ENCODE measurements at places on chromosomes 6 and 20.

- DNase-seq = no peak
Measured at GRCh38 chr6:161101517-161101916, 109.9 kb downstream of the MAP3K4 start.

GRCh38 chr6:121732641-121733040, 297.2 kb downstream of the GJA1 start:
- DNase-seq = no peak

DNA sequence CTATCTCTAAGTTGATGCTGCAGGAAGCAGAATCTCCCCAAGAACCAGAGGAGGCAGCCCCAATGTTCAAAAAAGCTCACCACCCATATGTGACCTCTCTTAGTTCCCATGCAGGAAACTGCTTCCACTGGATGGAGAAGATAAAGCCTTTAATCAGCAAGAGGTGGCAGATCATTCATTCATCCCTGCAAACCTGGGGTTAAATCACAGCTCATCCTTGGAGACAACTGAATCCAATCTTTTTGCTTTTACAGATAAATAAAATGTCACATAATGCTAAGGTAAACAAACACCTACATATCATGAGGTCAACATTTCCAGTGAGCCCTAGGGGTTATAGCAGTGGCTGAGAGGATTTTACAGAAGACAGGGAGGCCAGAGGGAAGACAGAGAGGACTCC, 112.7 kb upstream of the CD93 start:
- DNase-seq = no peak

DNA sequence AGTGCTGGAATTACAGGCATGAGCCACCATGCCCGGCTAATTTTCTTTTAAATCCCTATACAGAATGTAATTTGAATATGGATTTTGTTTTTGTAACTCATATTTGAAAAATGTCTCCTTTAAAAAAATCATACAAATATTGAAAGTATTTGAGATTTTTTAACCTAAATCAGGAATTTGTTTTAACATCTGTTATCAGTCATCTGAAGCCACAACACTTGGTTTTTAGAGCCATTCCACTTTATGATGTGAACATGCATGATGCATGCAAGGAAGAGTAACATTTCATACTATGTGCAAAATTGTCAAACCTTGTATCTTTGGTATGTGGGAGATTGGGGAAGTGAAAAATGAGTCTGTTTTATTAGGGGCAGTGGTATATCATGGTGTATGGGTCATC, 124.5 kb upstream of the AHI1 start:
- no peak for DNase-seq

GRCh38 chr20:57417051-57417689, 26.0 kb downstream of the RBM38 start:
- no peak for DNase-seq

- no peak for DNase-seq
Measured at GRCh38 chr6:18506382-18507017, 119.3 kb downstream of the RNF144B start.

GRCh38 chr6:89066940-89067646, 13.5 kb upstream of the PNRC1 start:
- DNase-seq = no peak

DNA sequence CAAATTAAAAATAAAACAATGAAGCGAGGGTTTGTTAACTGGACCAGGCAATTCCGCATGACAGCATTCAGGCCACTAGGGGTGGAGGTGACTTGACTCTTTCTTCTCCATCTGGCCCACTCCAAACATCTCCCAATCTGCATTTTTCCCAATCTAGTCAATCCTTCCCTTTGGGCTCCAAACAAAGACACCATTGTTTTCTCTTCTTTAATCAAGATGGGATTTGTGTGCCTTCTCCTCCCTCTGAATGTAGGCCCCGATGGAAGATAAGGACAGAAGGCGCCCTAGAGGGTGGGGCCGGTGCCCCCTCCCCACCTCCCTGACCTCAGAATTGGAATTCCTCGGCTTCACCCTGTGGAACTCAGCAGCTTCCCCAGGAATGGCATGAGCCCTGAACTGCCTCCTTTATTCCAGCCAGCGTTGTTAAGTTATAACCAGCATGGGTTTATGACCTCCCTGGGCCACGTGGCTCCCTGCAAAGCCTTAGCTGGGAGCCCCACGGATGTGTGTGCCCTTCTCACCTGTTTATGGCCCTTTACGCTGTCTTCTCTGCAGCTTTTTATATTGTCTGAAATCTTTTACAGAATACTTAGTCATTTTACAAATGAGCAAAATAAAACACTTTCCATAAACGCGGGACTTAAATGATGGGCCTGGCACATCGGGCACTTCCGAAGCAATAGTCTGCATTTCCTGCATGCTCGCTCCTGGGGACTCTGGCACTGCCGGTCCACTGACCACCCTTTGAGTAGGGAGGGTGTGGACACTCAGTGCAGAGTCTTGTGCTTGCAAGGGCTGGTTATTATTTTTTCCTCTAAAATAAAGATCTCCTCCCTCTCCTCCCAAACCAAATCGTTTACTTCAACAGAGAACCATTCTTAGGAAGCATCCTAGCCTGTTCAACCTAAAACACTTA, 24.5 kb downstream of the OVOL2 start:
- DNase-seq = no peak

All from activated naive CD4-positive, alpha-beta T cell (primary cell).